ENCODE measurements at places on chromosomes 5 and 9. TPM values are rescaled to one million over a fixed set of nuclear protein-coding genes. Genes with fewer than 3 reads are reported as not detected.

Gene CDKN2A
- total RNA-seq, result 19.5 TPM

Gene NPR2
- total RNA-seq, result 15.9 TPM

Gene SLC45A2
- total RNA-seq, result 0.14 TPM

Gene CAMK4
- 0.07 TPM for total RNA-seq

Gene PTPRD
- 3.2 TPM for total RNA-seq
